Heart right ventricle (tissue), 16 donors: ENCODE measurements at places on chromosomes 1 and 21. TPM values are rescaled to one million over a fixed set of nuclear protein-coding genes. Genes with fewer than 3 reads are reported as not detected.

- DNase-seq: no peak
Observed at GRCh38 chr1:5739561-5740078, 252.6 kb downstream of the NPHP4 start.

- DNase-seq: no peak
Observed at GRCh38 chr1:1874901-1875300, 16.0 kb downstream of the GNB1 start.

DNA sequence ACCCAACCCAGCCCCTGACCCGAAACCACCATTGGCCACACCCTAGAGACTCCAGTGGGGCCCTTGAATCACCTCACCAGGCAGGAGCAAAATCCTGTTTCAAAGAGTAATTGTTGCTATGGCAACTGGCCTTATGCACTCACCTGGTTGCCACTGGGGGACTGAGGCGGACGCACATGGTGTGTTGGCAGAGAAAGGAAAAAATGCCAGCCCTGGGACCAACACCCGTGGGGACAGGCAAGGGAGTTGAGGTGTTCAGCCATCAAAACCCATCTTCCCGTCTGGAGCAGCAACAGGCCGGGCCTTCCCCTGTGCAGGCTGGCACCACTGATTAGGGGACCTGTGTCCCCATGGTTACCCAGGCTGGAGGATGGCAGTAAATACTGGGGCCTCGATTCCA lies 395.8 kb upstream of the VAMP3 start:
- DNase-seq: no peak

GRCh38 chr1:175449306-175449705 lies 256.7 kb upstream of the KIAA0040 start:
- no peak for DNase-seq

GRCh38 chr1:235108876-235109275 lies 19.8 kb downstream of the TOMM20 start:
- no peak for DNase-seq

DNA sequence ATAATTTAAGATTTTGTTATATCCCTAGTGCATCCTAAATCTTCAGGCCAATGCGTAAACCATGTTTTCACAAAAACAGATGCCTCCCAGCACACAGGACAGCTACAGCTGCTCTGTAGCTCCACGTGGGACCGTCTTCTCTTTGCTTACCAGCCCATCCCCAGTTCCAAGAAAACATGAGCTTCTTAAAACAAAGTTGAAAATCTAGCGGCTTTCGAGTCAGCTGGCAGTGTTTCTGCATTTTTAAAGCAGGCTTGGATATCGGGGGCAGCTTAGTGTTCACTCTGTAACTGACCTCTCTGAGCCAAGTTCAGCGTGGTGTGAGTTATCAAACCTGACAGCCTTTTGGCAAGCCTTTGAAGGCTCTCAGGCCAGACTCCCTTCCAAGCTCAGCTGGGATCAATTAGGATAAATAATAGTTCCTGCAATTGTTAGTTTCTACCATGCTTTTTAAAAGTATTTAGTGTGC lies 881.5 kb downstream of the LTN1 start:
- DNase-seq: peak; percentile 83

DNA sequence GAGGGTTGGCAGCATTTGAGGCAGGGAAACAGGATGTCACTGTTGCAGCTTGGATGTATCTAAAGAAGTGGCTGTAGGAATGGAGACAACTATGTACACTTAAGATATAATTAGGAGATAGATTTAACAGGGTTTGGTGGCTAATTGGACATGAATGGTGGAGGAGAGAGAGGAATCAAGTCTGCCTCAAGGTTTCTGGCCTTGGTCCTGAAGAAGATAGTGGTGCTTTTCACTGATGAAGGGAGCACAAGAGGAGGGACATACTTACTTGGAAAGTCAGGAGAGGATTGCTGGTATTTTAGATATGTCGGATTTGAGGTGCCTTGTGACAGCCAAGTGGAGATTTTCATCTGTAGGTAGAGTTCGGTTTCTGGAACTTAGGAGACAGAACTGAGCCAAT lies 123.9 kb downstream of the ST6GALNAC3 start:
- no peak for DNase-seq

DNA sequence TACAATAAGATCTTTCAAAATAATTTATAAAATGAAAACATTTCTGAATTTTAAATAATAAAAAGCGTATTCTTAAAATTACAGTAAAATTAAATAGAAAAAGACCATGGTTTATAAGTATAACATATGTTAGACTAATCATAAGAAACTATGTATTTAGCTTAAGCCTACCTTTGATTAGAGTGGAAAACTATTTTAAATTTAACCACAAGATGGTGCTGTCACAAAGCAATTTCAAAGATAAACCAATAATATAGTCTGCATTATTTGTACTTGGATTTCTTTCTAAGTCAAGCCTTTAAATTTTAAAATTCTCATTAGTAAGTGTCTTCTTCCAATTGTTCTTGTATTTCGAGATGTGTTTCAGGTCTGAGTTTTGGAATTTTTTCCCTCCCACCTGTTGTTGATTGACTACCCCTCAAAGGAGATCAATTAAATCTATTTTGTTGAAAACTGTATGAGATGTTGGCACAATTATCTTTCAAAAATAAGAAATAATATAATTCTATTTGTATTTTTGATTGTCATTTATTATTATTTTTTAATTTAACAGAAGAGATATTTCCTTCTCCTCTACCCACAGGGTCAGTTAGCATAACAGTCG lies 459.8 kb downstream of the KCNT2 start:
- no peak for DNase-seq

DNA sequence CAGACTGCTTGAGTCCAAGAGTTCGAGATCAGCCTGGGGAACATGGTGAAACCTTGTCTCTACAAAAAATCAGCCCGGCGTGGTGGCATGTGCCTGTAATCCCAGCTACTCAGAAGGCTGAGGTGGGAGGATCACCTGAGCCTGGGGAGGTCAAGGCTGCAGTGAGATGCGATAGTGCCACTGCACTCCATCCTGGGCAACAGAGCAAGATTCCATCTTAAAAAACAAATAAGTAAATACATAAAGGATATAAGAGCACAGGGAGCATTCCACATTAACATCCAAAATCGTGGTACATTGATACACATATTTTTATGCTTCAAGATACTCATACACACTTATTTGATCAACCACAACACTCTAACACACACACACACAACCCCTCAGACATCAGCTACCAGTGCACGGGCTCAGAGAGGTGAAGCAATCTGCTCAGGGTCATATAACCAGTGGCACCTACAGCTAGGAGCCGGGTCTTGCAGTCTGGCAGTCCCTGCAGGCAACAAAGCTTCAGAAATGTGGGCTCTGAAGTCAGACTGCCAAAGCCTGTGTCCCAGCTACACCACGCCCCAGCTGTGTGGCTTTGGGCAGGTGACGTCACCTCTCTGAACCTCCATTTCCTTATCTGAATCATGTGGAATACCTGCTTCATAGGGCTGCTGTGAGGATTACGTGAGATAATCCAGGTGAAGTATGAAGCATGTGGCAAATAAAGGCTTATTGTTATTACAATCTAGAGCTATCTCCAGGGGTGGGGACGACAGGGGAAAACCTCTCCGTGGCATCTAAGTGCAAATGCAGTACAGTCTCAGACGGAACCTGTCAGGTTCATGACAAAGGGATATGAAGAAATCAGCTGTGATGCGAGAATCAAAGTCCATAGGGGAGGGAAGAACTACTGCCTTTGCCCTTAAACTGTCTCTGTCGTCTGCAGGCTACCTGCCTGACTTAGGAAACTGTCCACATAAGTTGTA lies 4.8 kb upstream of the CRYBG2 start:
- DNase-seq: no peak

DNA sequence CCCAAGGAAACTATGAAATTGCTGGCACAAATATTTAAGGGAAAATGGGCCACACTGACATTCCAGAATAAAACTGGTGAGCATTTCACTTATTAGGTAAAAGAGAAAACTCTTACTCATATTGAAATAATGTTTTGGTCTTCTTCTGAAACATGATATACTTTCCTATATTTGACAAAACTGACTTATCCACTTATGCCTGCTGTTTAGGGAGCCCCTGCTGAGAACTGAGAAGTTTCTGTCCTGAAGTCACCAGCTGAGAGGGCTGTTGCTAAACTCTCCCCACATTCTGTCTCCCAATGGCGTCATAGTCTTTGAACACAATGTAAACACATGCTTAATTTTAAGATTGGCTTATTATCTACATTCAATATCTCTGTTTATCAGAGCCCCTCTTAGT lies 46.8 kb upstream of the ZC3H11B start:
- DNase-seq: no peak

GRCh38 chr1:32042330-32042729 lies 28.7 kb downstream of the KHDRBS1 start:
- no peak for DNase-seq

- no peak for DNase-seq
Observed at GRCh38 chr1:162632698-162633080, 425 bp downstream of the DDR2 start.

- DNase-seq: no peak
Observed at GRCh38 chr1:160578175-160578524, 1.1 kb downstream of the CD84 start.

SH2D1B gene
- total RNA-seq: not detected

S1PR1 gene
- total RNA-seq: 37.4 TPM

APH1A gene
- total RNA-seq: 67.8 TPM

HSD11B1 gene
- 2.3 TPM for total RNA-seq

TEKT2 gene
- not detected for total RNA-seq

ELF3 gene
- 2.3 TPM for total RNA-seq

MYOG gene
- total RNA-seq: not detected

ELAPOR1 gene
- total RNA-seq: 0.54 TPM
